ENCODE measurements at places on chromosomes 12 and 14. TPM values are rescaled to one million over a fixed set of nuclear protein-coding genes. Genes with fewer than 3 reads are reported as not detected.
A peak's percentile ranks its signal among the peaks of the same experiment; 100 is the strongest.

The FANCM gene
- 8.5 TPM for total RNA-seq

The TSHR gene
- total RNA-seq, result not detected

- no peak for DNase-seq
Measured at GRCh38 chr12:22627371-22627770, 2.4 kb downstream of the ETNK1 start.

The SERPINA4 gene
- total RNA-seq, result not detected

The CLEC2A gene
- not detected for total RNA-seq

GRCh38 chr12:40583743-40584142 is 108.5 kb upstream of the CNTN1 start:
- DNase-seq, result no peak

DNA sequence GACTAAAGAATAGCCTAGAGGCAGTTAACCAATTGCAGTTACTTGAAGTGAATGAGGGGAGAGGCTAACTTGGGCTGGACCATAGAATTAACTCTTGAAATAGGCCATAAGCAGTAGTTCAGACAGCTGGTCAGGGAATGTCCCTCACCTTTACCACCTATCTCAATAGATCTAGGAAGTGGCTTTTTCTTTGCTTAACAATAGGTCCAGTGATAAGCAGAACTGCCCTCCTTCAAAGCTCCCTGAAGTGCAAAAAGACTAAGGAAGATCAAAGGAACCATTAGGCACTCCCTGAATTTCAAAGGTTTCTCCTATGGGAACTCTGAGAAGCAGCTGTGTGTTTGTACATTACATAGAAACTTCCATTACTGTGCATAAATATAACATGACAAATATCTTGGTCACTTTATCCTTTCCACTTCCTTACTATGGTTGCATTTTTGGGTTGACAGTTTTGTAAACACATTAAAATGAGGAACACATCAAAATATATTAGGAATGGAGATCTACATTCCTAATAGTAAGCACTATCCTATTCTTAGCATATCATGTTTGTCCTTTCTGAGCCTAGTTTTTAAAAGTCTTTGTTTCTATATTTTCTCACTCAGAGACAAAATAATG is 7.2 kb upstream of the NAA30 start:
- no peak for DNase-seq

DNA sequence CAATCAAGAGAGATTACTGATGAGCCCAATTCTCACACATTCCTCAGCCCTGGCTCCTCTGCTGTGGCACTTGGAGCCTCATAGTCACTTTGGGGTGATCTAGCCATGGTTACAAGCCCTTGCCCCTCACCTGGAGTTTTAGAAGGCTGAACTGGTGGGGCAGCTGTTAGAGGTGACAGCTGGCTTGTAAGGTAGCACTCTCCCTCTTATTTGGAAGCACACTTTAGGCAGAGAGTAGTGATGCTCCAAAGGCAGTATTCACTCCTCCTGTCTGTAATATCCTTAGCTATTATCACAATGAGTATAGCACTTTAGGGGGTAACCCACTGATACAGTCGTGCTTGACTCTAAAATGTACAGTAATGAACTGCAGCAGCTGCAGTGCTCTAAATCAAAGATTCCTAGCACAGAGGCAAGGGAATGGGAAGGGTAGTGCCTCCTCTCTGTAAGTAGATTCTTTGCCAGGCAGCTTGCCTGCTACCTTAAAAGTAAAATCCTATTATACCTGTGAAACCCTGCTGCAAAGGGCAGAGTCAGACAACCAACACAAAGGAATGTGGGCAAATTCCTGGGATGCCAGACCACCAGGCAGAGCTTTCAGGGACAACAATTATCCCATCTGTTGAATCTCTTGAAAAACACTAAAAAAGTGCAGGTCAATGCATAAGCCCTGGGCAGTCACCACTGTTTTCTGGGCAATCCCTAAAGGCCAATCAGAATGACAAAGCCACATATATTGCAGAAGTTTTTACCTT is 336.3 kb downstream of the NOVA1 start:
- DNase-seq, result no peak

GRCh38 chr14:104224131-104224505 is 85.7 kb downstream of the KIF26A start:
- no peak for DNase-seq

DNA sequence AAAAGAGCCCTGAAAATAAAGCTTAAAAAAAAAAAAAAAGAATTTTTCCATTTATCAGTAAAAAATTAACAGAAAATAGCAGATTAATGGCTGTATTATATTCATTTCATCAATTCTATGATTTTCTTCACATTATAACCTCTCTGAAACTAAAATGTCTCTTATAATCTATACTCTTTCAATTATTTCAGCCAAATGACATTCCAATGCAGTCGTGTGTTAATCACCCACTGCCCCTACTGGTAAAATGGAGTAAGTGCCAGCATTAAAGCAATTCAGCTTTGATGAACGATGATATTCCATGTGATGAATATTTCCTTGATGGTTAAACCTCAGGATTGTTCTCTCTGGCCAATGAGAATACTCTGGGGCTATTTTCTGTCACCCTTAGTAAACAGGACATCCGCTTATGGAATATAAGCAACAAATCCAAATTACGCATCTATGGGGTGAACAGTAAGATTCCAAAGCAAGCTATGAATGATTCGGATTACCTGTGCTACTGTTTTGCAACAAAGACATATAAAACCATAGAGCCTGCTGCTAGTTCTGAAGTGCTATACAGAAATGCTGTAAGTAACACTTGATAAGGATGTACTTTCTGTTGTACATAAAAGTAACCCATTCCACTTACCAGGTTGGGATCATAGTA is 20.3 kb upstream of the SYCP3 start:
- DNase-seq, result no peak

DNA sequence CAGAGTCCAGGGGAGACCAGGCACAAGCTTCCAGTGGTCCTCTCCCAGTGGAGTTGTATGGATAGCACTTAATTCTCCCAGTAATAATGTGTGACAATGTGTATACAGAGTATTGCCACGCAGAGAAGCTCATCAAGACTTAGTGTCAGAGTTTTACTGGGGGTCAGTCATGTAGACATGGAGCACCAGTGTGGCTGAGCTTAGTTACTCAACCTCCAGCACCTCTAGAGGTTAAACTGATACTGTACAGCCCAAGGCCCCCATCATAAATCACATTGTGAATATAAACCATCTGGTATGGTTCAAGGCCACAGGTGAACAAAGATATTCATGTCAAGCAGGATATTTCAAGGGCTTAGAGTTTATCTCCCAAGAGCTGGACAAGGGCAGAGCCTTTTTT is 378.1 kb upstream of the TMPO start:
- DNase-seq, result no peak

DNA sequence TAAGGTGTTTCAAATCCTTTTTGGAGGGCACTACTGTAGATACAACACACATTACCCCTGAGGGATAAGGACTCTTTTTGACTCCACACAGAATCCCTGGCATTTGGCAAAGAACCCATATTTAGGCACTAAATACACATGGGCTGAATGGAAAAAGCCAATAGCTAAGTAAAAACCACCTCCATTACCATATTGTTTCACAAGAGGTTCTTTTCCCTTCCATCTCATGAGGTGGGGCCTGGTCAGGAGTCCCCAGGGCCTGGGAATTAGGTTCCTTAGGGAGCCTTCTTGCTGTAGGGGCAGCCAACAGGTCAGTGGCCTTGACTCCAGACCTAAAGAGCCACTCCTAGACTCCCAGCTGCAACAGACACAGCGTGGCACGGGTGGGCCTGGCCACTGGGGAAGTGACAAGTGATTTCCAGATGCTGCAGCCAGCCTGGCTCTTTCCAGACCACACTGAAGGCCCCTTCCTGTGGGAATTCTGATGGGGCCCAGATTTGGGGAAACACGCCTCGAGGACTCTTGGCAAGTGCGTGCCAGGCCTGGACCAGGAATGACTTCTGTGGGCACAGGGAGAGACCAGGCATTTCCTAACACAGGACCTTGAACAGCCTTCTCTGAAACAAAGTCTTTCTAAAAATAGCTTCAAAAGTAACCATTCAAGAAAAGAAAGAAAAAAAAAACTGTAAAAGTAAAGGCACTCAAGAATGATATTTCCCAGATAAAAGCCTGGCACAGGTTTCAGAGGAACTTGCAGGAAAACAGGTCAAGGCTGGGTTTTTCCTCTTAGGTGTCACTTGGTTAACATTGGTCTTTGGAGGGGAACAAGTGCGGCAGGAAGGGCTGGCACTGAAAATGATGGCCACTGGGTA is 18.1 kb downstream of the SSH1 start:
- peak; percentile 80 for DNase-seq
